ENCODE measurements at places on chromosomes 2 and 18. TPM values are rescaled to one million over a fixed set of nuclear protein-coding genes. Genes with fewer than 3 reads are reported as not detected.
A peak's percentile ranks its signal among the peaks of the same experiment; 100 is the strongest.

GRCh38 chr18:58114766-58115165 is 70.7 kb downstream of the NEDD4L start:
- no peak overlapping the region for H3K4me3 ChIP-seq
- no peak overlapping the region for H3K27ac ChIP-seq
- H3K27me3 ChIP-seq: peaks cover 7% of the 10 kb centered on the region
- no peaks in the 10 kb centered on the region for H3K36me3 ChIP-seq

The DNAH7 gene
- total RNA-seq: not detected

DNA sequence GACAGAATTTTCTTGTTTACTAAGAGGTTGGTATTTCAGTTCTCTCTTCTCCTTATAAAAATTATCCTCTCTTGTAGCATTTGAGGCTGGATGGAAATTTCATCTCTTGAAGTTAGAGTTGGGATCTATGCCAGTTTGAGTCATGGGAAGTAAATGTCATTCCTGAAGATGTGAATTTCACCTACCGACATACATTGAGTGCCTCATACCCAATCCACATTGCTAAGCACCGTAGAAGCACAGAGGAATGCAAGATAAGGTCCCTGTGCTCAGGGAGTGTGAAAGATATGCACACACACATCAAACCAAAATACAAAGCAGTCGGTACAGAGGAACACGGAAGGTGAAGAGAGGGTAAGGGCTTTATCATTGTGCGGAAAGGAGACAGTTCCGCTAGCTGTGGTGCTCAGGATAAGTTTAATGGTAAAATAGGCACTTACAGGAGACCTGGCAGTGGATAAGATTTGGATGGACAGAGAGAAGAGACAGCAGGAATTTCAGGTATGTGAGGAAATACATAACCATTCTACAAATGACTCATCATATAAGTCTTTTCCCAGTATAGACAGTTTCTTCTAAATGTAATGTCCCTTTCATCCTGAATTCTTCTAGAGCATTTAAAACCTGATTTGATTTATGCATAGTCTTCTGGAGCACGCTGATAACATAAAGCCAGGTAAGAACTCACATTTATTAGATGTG is 205.3 kb upstream of the ST6GAL2 start:
- no peaks in the 10 kb centered on the region for H3K36me3 ChIP-seq
- no peak for DNase-seq
- no peaks in the 10 kb centered on the region for H3K27me3 ChIP-seq
- H3K4me1 ChIP-seq: no peaks in the 10 kb centered on the region
- no peak overlapping the region for H3K4me3 ChIP-seq

- peak; percentile 49 for DNase-seq
- peak overlapping the region; percentile 96 for H3K4me3 ChIP-seq
- H3K4me1 ChIP-seq: peaks cover 50% of the 10 kb centered on the region
Measured at GRCh38 chr2:65228263-65228750, 676 bp downstream of the ACTR2 start.

DNA sequence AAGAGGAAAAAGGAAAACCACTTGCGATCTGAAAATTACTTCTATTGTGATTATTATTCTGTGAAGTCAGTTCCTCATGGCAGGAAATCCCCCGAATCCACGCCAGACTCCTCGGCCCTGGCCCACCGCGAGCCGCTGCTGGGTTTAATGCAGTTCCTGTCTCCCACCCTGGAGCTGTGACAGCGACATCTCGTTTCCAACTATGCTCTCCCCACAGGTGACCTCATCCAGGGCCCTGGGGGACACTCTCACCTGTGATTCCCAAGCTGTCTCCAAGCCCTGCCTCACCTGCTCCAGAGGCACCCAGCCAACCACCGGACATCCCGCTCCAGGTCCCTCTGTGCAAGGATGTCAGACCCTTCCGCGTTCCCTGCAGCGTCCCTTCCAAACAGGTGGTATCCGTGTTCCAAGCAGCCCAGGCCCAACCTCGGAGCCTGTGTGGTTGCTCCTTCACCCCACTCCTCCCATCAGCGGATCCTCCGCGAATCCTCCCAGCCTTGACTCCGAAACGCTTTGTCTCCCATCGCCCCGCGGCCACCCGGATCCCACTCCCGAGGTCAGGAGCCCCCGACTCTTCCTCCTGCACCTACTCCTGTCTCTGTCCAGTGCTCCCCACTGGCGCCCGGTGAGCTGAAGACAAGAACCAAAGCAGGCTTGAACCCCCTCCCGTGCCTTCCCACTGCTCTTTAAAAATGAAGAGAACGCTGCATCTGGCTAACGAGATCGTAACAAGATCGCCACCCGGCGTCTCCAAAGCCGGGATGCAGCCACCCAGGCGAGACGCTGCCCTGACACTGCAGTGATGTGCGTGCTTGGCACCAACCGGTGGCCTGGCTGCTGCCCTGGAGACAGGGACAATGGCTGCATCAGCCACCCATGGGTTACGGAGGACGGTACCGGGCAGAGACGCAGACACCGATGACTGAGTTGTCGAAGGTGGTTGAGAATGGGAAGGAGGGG is 96.5 kb downstream of the NDUFA10 start:
- no peak overlapping the region for H3K4me3 ChIP-seq
- peak; percentile 19 for DNase-seq

The TUBB8B gene
- total RNA-seq: not detected

GRCh38 chr2:178806543-178806942 is 680 bp downstream of the TTN start:
- no peaks in the 10 kb centered on the region for H3K36me3 ChIP-seq
- H3K4me3 ChIP-seq: no peak overlapping the region
- H3K27me3 ChIP-seq: no peaks in the 10 kb centered on the region
- H3K27ac ChIP-seq: no peak overlapping the region
- H3K4me1 ChIP-seq: no peaks in the 10 kb centered on the region

The ST8SIA5 gene
- total RNA-seq: not detected

The PMAIP1 gene
- 35.3 TPM for total RNA-seq

DNA sequence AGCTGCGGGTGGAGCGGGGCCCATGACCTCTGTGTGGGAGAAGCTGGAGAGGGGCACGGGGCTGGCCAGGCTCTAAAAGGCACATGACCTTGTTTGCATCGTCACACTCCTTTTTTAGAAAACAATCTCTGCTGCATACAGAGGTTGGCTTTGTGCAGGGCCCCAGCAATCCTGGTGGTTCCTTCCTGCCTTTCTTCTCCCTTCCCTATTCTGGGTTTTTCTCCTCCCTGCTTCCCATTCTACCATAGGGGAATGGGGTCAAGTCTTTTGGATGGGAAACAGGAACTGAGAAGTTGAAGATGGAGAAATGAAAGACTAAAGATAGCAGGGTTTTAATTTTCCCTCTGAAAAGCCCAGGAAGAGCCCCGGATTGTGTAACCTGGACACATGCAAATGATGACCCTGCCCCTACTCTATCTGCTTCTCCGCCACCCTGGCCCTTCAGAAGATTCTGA is 53.9 kb downstream of the ASAP2 start:
- H3K36me3 ChIP-seq: no peaks in the 10 kb centered on the region
- H3K4me3 ChIP-seq: no peak overlapping the region
- no peaks in the 10 kb centered on the region for H3K4me1 ChIP-seq
- no peak overlapping the region for H3K27ac ChIP-seq

The LYPD6 gene
- total RNA-seq: not detected

GRCh38 chr18:36149514-36150289 is 20.0 kb downstream of the ELP2 start:
- peaks cover 17% of the 10 kb centered on the region for H3K4me1 ChIP-seq
- H3K27ac ChIP-seq: no peak overlapping the region
- peaks cover 65% of the 10 kb centered on the region for H3K36me3 ChIP-seq
- H3K27me3 ChIP-seq: no peaks in the 10 kb centered on the region
- DNase-seq: no peak

GRCh38 chr2:20061940-20062339 is 10.5 kb upstream of the LAPTM4A start:
- H3K36me3 ChIP-seq: no peaks in the 10 kb centered on the region
- no peak overlapping the region for H3K27ac ChIP-seq
- DNase-seq: no peak
- no peak overlapping the region for H3K4me3 ChIP-seq

The SPHKAP gene
- total RNA-seq: not detected

DNA sequence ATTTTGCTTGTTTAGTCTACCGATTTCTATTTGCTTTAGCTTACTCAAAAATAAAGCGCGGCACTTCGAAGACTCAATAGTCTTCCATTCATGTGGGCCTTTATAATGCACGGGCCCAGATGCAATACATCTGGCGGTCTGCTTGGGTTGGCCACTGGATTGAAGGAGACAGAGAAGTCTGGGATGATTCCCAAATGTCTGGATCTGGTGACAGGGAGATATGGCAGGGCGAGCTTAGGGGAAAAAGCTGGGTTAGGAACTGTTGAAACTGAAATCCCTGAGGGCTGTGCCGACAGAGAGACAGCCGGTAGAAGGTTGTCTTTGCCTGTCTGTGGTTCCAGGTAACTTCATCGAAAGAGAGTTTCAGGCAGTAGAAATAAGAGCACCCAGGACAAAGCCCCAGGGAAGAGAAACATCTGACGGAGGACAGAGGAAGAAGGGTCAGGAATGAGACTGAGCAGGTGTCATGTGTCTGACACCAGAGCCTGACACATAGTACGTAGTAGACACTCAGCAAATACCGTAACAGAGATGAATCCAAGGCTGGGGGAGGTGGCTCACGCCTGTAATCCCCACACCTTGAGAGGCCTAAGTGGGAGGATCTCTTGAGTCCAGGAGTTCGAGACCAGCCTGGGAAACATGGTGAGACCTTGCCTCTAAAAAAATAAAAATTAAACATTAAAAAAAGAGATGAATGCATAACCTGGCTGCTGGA is 13.6 kb downstream of the CLUL1 start:
- no peaks in the 10 kb centered on the region for H3K36me3 ChIP-seq
- H3K27ac ChIP-seq: no peak overlapping the region
- no peak overlapping the region for H3K4me3 ChIP-seq
- H3K27me3 ChIP-seq: no peaks in the 10 kb centered on the region
- H3K4me1 ChIP-seq: no peaks in the 10 kb centered on the region

- H3K4me3 ChIP-seq: no peak overlapping the region
- H3K27me3 ChIP-seq: no peaks in the 10 kb centered on the region
- H3K36me3 ChIP-seq: no peaks in the 10 kb centered on the region
- no peak for DNase-seq
Measured at GRCh38 chr18:4020026-4020425, 435.1 kb downstream of the DLGAP1 start.

The IMP4 gene
- total RNA-seq: 57.7 TPM

The STRN gene
- total RNA-seq: 33.7 TPM

- DNase-seq: no peak
- no peaks in the 10 kb centered on the region for H3K27me3 ChIP-seq
- H3K4me3 ChIP-seq: no peak overlapping the region
- peaks cover 85% of the 10 kb centered on the region for H3K4me1 ChIP-seq
Measured at GRCh38 chr2:101720732-101721131, 23.2 kb downstream of the MAP4K4 start.

DNA sequence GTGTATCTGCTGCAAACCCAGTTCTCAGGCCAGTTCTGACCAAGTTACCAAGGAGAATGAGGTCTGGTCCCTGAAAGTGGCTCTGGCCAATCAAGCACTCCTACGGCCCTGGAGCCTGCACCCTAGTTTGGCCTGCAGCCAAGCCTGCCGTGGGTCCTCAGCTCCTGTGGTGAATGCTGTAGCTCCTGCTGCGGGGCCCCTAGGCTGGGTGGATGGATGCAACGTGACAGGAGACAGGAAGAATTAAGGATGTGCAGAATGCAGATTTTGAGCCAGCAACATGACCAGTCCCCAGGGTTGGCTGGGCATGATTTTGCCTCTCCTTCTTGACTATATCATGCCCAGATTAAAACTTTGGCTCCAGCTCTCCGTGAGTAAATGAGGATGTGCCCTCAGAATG is 97.2 kb downstream of the SMAD7 start:
- no peak for DNase-seq
- H3K36me3 ChIP-seq: no peaks in the 10 kb centered on the region
- H3K4me3 ChIP-seq: no peak overlapping the region
- H3K4me1 ChIP-seq: peaks cover 57% of the 10 kb centered on the region

DNA sequence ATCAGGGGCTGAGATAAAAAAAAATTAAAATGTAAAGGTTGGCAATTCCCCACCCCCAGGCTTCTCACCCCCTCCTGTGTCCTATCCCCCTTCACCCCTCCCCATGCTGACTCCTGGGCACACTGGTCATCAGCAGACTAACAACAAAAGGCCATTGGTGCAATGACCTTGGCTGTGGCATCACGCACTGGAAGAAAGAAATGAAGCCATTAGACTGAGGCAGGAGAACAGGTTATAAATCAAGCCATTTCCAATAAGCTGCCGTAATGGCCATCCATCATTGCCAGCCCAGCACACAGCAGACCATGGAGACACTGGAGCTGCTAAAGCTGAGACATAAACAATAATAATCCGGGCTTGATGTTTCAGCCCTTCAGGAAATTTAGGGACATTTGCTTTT is 342.4 kb upstream of the ETAA1 start:
- H3K4me1 ChIP-seq: no peaks in the 10 kb centered on the region
- H3K4me3 ChIP-seq: no peak overlapping the region
- no peak for DNase-seq
- H3K27me3 ChIP-seq: no peaks in the 10 kb centered on the region
- H3K36me3 ChIP-seq: no peaks in the 10 kb centered on the region

GRCh38 chr2:162125138-162125537 is 26.9 kb downstream of the GCG start:
- DNase-seq: no peak
- peaks cover 28% of the 10 kb centered on the region for H3K4me1 ChIP-seq
- no peaks in the 10 kb centered on the region for H3K36me3 ChIP-seq
- no peaks in the 10 kb centered on the region for H3K27me3 ChIP-seq
- H3K27ac ChIP-seq: no peak overlapping the region

DNA sequence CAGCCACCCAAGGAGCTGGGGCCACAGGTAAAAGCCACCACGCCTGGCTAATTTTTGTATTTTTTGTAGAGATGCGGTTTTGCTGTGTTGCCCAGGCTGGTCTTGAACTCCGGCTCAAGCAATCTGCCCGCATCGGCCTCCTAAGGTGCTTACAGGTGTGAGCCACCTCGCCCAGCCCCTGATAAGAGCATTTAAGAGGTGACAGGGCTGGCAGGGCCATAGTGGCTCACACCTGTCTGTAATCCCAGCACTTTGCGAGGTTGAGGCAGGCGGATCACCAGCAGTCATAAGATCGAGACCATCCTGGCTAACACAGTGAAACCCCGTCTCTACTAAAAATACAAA is 9.0 kb upstream of the CNNM3 start:
- peaks cover 21% of the 10 kb centered on the region for H3K4me1 ChIP-seq
- peaks cover 10% of the 10 kb centered on the region for H3K36me3 ChIP-seq
- DNase-seq: no peak
- peak overlapping the region; percentile 86 for H3K27ac ChIP-seq
- H3K4me3 ChIP-seq: no peak overlapping the region
- no peaks in the 10 kb centered on the region for H3K27me3 ChIP-seq

The CD8A gene
- 4.1 TPM for total RNA-seq

- H3K4me3 ChIP-seq: no peak overlapping the region
- H3K36me3 ChIP-seq: peaks cover 5% of the 10 kb centered on the region
- no peak for DNase-seq
- H3K27me3 ChIP-seq: no peaks in the 10 kb centered on the region
Measured at GRCh38 chr2:148282201-148282600, 261.3 kb downstream of the MBD5 start.

DNA sequence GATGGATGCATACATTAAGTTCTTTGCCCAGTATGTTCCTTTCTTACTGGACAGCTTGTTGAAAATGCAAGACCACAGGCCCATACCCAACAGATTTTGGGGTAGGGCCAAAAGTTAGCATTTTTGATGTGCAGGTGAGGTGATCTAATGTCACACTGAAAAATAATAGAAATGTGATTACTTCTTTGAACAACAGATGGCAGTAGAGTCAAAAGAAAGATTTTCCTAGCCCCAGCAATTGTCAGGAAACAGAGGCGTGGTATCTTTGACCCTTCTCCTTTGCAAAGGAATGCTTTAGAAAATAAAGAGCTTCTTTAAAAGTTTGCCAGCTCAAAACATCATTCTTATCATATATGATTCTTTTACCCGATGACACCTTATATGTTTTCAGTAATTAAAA is 343.6 kb upstream of the SYT4 start:
- no peak overlapping the region for H3K27ac ChIP-seq
- no peaks in the 10 kb centered on the region for H3K27me3 ChIP-seq
- no peaks in the 10 kb centered on the region for H3K36me3 ChIP-seq
- H3K4me1 ChIP-seq: no peaks in the 10 kb centered on the region
